ENCODE measurements at places on chromosomes 3 and 15.

- DNase-seq, result no peak
These were observed 26.4 kb upstream of the TSPAN3 start for GRCh38 chr15:77097248-77097721.

- DNase-seq, result peak; percentile 38
These were observed 83.0 kb upstream of the DLG1 start for GRCh38 chr3:197381371-197381770.

DNA sequence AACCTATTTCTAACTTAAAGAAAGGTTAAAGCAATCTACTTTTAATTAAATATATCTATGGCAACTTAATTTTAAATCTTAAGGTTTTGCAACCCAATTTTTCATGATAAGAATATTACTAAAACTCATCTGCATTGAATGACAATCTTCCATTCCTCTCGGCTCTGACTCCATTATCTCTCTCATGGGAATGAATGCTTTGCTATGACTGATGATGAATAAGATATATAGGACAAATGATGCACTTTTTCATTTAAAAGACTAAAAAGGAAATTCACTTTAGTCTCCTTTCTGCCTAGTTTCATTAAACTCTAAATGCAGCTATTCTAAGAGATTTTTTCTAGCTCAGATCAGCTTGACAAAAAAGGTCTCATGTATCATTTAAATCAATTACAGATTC is 68.7 kb downstream of the GBE1 start:
- DNase-seq, result no peak

DNA sequence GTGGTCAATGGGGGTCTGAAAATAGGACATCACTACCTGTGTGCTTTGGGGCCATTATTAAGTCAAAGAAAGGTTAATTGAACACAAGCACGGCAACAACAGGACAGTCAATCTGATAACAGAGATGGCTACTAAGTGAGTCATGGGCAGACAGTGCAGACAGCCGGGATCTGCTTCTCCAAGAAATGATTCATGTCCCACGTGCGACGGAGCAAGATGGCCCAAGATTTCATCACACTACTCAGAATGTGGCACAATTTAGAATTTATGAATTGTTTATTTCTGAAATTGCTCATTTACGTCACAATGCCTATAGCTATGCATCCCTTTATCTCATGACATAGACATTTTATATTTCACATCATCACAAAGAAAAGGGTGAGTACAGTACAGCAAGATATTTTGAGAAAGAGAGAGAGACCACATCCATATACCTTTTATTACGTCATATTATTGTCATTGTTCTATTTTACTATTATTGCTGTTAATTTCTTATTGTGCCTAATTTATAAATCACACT is 770.6 kb upstream of the NR2F2 start:
- DNase-seq, result peak; percentile 92

- DNase-seq, result no peak
These were observed 157.7 kb downstream of the THSD4 start for GRCh38 chr15:71272932-71273331.

GRCh38 chr15:69272139-69272538 is 26.6 kb upstream of the PAQR5 start:
- no peak for DNase-seq

- DNase-seq, result no peak
These were observed 12.3 kb upstream of the PCSK6 start for GRCh38 chr15:101501703-101502373.

- DNase-seq, result no peak
These were observed 36.2 kb upstream of the CPNE4 start for GRCh38 chr3:132071043-132071442.

GRCh38 chr3:31105438-31106077 is 211.1 kb upstream of the GADL1 start:
- peak; percentile 81 for DNase-seq

DNA sequence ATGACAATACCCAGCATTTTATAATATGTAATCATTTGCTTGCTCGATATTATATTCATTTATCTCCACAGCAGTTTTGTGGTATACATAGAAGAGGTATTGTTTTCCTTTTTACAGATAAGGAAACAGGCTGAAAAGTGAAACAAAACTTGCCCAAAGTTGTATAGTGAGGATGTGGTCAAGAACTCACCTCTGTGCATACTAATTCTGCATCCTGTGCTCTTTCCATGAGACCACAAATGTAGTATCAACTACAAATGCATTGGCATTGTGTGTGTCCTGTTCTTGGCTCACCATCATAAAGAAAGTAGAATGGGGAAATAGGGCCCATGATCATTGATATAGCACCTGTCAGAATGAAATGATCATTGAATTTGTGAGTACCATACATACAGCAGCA is 167.3 kb downstream of the NECTIN3 start:
- peak; percentile 15 for DNase-seq

GRCh38 chr3:23968463-23969184 is 23.5 kb downstream of the NR1D2 start:
- peak; percentile 47 for DNase-seq

DNA sequence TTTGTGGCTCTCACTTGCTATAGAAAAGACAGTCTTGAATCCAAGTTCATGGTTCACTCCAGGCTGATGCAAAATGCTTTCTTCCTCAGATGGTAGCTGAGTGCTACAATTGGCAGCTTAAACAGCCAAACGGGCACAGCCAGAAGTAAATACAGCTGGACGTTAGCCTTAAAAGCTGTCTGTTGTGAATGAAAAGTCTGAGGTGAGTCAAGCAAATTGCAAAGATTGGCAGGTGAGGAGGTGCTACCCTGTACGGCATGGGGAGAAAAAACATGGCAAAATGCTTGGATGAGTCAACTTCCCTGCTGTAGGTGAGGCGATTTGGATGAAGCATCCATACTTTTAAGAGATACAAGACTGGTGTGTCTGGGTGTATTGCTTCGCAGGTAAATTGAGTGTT is 40.5 kb downstream of the IL5RA start:
- no peak for DNase-seq

GRCh38 chr3:127738192-127738840 is 65.6 kb downstream of the ABTB1 start:
- peak; percentile 88 for DNase-seq

- DNase-seq, result no peak
These were observed 43.2 kb downstream of the TMEM39A start for GRCh38 chr3:119420196-119420595.

GRCh38 chr3:58625196-58625824 is 41.3 kb downstream of the FAM3D start:
- no peak for DNase-seq

DNA sequence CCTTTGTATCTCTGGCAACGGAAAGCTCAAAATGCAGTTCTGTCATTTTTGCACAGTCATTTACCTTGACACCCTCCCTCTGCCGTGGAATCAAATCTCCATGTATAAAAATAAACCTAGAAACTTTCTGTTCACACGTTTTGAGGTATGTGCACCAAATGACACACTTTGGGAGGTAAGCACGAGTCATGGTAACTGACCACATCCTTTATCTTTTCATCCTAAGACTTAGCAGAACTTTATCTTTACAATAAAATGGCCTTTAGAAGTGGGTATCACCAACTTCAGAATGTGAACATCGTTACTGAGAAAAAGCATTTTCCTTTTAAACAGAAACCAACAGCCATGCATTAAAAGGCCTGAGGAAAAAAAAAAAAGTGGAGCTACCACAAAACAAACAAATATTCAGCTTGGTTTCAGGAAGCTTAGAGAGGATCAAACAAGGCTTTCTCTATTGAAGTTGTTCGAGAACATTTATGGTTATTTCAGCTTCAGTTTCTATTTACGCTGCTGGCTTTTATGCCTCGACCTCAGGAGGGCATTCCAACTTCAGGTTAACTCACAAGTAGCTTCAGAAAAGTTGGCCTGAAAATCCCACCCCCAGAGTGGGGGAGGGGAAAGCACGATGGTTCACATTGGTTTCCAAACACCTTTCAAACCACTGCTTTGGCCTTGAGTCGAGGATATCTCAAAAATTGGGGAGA is 171.1 kb upstream of the ICE2 start:
- peak; percentile 66 for DNase-seq

GRCh38 chr15:74394090-74394846 is 26.8 kb upstream of the CYP11A1 start:
- DNase-seq, result no peak

DNA sequence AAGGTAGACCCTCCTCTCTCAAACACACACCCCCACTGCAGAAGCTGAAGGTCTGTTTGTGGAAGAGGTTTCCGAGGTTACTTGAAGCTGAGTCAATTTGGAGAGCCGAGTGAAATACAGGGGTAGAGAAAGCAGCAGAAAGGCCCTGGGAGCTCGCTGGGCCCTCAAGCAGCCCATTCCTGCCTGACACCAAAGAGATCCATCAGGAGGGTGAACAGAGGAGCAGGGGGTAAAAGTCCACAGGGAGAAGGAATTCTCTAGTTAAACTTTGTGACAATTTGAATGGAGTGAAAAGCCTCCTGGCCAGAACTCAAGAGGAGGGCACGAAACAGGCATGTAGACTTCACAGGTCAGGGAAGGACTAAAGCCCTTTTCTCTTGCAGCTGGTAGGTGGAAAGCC is 13.6 kb upstream of the SLC27A2 start:
- no peak for DNase-seq

- no peak for DNase-seq
These were observed 7.7 kb downstream of the FSTL1 start for GRCh38 chr3:120442975-120443517.

- DNase-seq, result peak; percentile 88
These were observed 2.5 kb upstream of the NLGN1 start for GRCh38 chr3:173395073-173395411.

- no peak for DNase-seq
These were observed 40.9 kb upstream of the LARS2 start for GRCh38 chr3:45347315-45348000.

- peak; percentile 68 for DNase-seq
These were observed 325.0 kb downstream of the CGGBP1 start for GRCh38 chr3:87733671-87734367.

GRCh38 chr15:78055919-78056713 is 21.4 kb downstream of the TBC1D2B start:
- DNase-seq, result peak; percentile 66

GRCh38 chr3:157063469-157063868 is 96.5 kb downstream of the CCNL1 start:
- no peak for DNase-seq

- DNase-seq, result no peak
These were observed 23.3 kb downstream of the UBR1 start for GRCh38 chr15:43082509-43082908.

GRCh38 chr3:182631183-182632076 is 161.9 kb upstream of the ATP11B start:
- DNase-seq, result no peak

DNA sequence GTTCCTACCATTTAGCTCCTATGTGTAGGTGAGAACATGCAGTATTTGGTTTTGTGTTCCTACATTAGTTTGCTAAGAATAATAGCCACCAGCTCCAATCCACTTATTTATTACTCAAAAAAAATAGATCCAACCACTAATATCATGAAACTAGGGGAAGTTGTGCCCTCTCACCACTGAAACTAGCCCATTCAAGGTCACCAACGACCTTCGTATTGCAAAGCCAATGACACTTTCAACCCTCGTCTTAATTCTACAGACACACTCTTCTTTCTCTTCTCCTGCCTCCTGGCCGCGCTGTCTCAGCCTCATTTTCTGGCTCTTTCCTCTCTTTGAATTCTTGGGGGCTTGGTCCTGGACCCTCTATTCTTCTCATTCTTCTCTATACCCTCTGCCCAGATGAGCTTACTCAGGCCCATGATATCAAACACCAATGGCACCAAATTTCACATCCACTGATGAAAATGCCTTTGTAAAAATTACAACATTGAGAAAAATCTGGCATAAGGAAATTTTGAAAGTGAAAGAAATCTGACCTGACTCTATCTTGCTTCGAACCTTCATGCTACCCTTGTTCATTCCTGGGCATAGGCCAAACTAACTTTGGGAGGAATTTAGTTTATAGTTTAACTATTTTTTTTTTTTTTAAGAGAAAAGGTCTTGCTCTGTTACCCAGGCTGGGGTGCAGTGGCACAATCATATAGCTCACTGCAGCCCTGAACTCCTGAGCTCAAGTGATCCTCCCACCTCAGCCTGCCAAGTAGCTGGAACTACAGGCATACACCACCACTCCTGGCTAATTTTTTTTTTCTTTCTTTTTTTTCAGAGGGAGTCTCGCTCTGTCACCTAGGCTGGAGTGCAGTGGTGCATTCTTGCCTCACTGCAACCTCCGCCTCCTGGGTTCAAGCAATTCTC is 25.4 kb upstream of the LIMD1 start:
- peak; percentile 22 for DNase-seq

DNA sequence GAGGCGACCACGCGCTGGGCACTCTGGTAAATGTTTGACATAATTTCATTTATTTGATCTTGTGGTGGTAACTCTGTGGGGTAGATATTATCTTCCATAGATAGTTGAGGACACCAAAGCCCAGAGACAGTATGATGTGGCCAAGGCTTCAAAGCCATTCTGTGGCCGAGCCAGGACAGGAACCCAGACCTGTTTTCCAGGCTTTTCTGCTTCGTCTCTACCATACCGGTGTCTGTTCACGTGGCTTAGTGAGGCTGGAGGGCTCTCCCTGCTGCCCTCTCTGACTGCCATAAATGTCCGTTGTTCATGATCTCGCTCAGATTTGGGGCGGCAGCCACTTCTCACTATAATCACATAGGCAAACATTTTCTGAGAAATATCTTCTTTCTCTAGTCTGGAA is 134.7 kb downstream of the PEX5L start:
- no peak for DNase-seq

- DNase-seq, result no peak
These were observed 121.7 kb downstream of the LIPC start for GRCh38 chr15:58553365-58553918.
